Sigmoid colon (tissue), 7 donors: ENCODE measurements at places on chromosomes 12 and 14.

GRCh38 chr14:60951776-60952435 is 29.0 kb downstream of the TRMT5 start:
- H3K4me3 ChIP-seq = no peak overlapping the region
- no peak for DNase-seq
- H3K36me3 ChIP-seq = no peaks in the 10 kb centered on the region
- H3K27ac ChIP-seq = no peak overlapping the region
- H3K27me3 ChIP-seq = no peaks in the 10 kb centered on the region

- no peaks in the 10 kb centered on the region for H3K36me3 ChIP-seq
- H3K4me1 ChIP-seq = peaks cover 16% of the 10 kb centered on the region
These were observed 4.6 kb downstream of the TEAD4 start for GRCh38 chr12:2963760-2964292.

GRCh38 chr12:62158461-62159360 is 101.5 kb upstream of the USP15 start:
- no peak overlapping the region for H3K27ac ChIP-seq
- DNase-seq = no peak
- H3K4me1 ChIP-seq = no peaks in the 10 kb centered on the region
- no peaks in the 10 kb centered on the region for H3K36me3 ChIP-seq
- H3K27me3 ChIP-seq = no peaks in the 10 kb centered on the region

GRCh38 chr14:77181603-77182437 is at the start of gene TMEM63C:
Gene TMEM63C, plus strand, starts transcription at chr14:77181798. Its CDS starts 37,016 bp downstream, at chr14:77218814.
- no peak for DNase-seq
- no peaks in the 10 kb centered on the region for H3K36me3 ChIP-seq
- H3K4me3 ChIP-seq = peak within 1 kb of the TSS; percentile 35
- H3K27me3 ChIP-seq = peaks cover 28% of the 10 kb centered on the region
- no peak within 1 kb of the TSS for H3K27ac ChIP-seq
- peaks cover 12% of the 10 kb centered on the region for H3K4me1 ChIP-seq

GRCh38 chr12:30795410-30796312 is 40.9 kb upstream of the CAPRIN2 start:
- H3K4me3 ChIP-seq = peak overlapping the region; percentile 58
- peak overlapping the region; percentile 2 for H3K27ac ChIP-seq
- H3K36me3 ChIP-seq = no peaks in the 10 kb centered on the region

GRCh38 chr12:30882706-30883105 is 43.8 kb upstream of the TSPAN11 start:
- DNase-seq = no peak
- no peak overlapping the region for H3K4me3 ChIP-seq
- no peaks in the 10 kb centered on the region for H3K4me1 ChIP-seq
- no peak overlapping the region for H3K27ac ChIP-seq
- H3K36me3 ChIP-seq = no peaks in the 10 kb centered on the region

DNA sequence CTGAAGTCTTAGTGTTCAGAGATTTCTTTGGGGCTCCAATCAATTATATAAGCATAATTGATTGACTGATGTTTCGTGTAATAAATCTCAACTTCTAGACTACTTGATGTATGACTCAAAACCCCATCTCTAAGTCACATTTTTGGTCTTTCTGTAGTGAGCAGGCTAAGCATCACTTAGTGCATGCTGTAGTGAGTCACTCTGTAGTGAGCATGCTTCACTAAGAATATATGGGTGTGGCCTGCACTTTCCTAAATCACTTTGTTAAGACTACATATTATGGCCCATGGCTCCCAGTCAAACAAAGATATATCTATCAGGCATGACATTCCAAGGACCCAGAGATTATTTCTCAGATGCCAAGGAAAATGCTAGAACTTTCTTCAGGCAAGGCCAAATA is 909.4 kb upstream of the LRFN5 start:
- no peaks in the 10 kb centered on the region for H3K27me3 ChIP-seq
- no peak for DNase-seq
- H3K4me3 ChIP-seq = no peak overlapping the region
- no peaks in the 10 kb centered on the region for H3K36me3 ChIP-seq
- no peak overlapping the region for H3K27ac ChIP-seq

DNA sequence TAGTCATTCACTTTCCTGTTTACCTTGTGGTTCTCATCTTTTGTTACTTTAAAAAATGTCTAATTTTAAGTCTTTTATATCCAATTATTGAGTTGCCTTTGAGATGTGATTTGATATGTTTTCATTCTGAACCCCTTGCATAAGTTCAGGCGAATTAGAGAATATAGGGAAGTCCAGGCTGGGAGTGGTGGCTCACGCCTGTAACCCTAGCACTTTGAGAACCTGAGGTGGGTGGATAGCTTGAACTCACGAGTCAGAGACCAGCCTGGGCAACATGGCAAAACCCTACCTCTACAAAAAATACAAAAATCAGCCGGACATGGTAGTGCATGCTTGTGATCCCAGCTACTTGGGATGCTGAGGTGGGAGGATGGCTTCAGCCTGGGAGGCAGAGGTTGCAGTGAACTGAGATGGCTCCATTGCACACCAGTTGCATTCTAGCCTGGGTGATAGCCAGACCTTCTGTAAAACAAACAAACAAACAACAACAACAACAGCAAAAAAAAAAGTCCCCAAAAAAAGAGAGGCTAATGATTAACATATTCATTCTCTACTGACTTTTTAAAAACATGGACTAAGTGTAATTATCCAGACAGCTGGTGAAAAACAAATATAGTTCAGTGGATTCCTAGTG is 451.1 kb upstream of the RGS6 start:
- DNase-seq = no peak
- H3K27me3 ChIP-seq = no peaks in the 10 kb centered on the region
- H3K4me3 ChIP-seq = no peak overlapping the region
- H3K4me1 ChIP-seq = peaks cover 2% of the 10 kb centered on the region
- no peaks in the 10 kb centered on the region for H3K36me3 ChIP-seq
- H3K27ac ChIP-seq = no peak overlapping the region

DNA sequence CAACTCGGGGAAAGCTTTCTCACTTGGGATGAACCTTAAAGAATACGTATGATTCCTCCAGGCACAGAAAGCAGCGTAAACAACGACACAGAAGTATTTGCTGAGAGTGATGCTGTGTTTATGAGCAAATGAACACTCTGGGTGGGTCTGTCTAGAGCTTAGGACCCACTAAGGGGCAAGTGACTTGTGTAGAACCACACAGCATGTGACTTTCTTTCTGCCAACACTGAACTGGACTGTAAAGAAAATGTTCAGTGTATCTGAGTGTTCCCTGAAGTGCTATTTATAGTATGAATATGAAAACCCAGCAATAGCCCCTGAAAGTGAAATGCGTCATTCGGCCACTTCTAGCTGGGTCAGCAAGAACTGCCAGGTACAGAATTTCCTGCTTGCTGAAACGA is 78.5 kb downstream of the ST8SIA1 start:
- H3K27ac ChIP-seq = peak overlapping the region; percentile 67
- no peak for DNase-seq
- H3K27me3 ChIP-seq = no peaks in the 10 kb centered on the region
- H3K36me3 ChIP-seq = no peaks in the 10 kb centered on the region
- no peak overlapping the region for H3K4me3 ChIP-seq
- peaks cover 26% of the 10 kb centered on the region for H3K4me1 ChIP-seq

- H3K27me3 ChIP-seq = no peaks in the 10 kb centered on the region
- H3K4me1 ChIP-seq = peaks cover 59% of the 10 kb centered on the region
- H3K4me3 ChIP-seq = no peak overlapping the region
- H3K36me3 ChIP-seq = no peaks in the 10 kb centered on the region
- peak overlapping the region; percentile 64 for H3K27ac ChIP-seq
These were observed 1.6 kb downstream of the SLC48A1 start for GRCh38 chr12:47774663-47775062.

DNA sequence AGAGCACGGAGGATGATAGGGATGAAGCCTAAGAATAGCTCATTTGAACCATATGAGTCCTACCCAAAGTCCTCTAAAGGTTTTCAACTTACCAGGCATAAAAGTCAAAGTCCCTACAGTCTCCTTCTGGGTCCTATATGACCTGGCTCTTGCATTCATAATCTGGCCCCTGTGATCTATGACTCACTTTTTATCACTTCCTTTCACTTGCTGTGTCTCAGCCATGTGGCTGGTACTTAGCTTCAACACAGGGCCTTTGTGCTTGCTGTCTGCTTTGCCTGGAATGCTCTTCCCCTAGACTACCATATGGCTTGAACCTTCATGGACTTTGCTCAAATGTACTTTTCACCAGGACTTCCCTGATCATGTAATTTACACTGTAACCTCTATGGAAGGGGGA is 137.6 kb upstream of the TMTC1 start:
- H3K4me3 ChIP-seq = no peak overlapping the region
- H3K27me3 ChIP-seq = no peaks in the 10 kb centered on the region
- H3K36me3 ChIP-seq = no peaks in the 10 kb centered on the region
- DNase-seq = no peak

DNA sequence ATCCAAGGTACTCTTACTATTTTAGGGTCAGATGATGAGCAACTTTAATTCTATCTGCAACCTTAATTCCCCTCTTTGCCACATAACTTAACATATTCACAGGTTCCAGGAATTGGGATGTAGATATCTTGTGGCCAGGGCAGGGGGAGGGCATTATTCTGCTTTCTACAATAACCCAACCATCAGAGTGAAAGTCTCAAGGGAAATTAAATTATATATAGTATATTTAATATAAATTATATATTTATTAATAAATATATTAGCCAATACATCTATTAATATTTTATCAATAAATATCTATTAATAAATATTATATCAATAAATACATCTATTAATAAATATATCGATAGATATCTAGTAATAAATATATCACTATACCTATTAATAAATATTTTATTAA is 11.7 kb upstream of the RAB21 start:
- no peak overlapping the region for H3K4me3 ChIP-seq
- no peak overlapping the region for H3K27ac ChIP-seq
- H3K36me3 ChIP-seq = no peaks in the 10 kb centered on the region
- DNase-seq = no peak

GRCh38 chr14:89889626-89890025 is 64.9 kb downstream of the EFCAB11 start:
- DNase-seq = no peak
- H3K27me3 ChIP-seq = no peaks in the 10 kb centered on the region
- peaks cover 5% of the 10 kb centered on the region for H3K4me1 ChIP-seq
- no peaks in the 10 kb centered on the region for H3K36me3 ChIP-seq

- peaks cover 10% of the 10 kb centered on the region for H3K4me1 ChIP-seq
- H3K27me3 ChIP-seq = peaks cover 2% of the 10 kb centered on the region
- no peak for DNase-seq
- H3K27ac ChIP-seq = no peak overlapping the region
These were observed 177.9 kb upstream of the PRMT8 start for GRCh38 chr12:3313066-3313465.

DNA sequence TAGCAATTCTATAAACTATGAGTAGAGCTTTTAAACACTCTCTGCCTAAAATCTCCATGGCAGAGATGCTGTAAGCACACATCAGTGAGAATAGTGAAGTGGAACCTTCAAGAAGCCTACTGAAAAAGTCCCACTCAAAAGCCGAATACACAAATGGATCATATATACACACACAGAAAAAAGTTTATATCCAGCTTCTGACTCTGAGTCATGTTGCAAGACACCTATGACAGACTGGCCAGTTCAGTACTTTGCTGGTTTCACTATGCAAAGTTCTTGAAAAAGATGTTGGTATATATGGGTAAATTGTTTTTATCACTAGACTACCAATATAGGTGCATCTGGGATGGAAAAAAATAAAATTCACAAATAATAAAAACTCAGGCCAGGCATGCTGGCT is 126.1 kb downstream of the KCNK10 start:
- DNase-seq = no peak
- H3K36me3 ChIP-seq = no peaks in the 10 kb centered on the region

GRCh38 chr12:68458866-68459265 is 126.7 kb upstream of the MDM1 start:
- no peaks in the 10 kb centered on the region for H3K36me3 ChIP-seq
- no peak overlapping the region for H3K27ac ChIP-seq
- no peak for DNase-seq
- peaks cover 10% of the 10 kb centered on the region for H3K4me1 ChIP-seq
- H3K4me3 ChIP-seq = no peak overlapping the region

DNA sequence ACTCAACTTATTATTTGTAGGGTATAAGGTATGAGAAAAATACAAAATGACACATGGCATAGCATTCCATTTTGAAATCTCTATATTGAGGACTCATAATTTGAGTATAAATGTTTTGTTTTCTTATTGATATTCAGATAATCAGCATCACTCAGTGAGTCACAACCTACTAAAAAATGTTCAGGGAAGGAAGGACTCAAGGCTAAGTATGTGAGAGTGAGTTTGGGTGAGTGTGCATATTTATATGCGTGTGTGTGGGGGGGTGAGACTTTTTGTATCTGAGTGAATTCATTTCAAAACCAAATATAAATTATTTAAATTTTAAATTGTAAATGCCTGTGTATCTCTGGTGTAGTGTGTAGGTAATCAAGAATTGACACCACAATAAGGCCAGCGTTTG is 87.8 kb upstream of the PRKD1 start:
- H3K27me3 ChIP-seq = no peaks in the 10 kb centered on the region
- no peaks in the 10 kb centered on the region for H3K36me3 ChIP-seq
- no peak for DNase-seq
- H3K27ac ChIP-seq = no peak overlapping the region
- no peak overlapping the region for H3K4me3 ChIP-seq

DNA sequence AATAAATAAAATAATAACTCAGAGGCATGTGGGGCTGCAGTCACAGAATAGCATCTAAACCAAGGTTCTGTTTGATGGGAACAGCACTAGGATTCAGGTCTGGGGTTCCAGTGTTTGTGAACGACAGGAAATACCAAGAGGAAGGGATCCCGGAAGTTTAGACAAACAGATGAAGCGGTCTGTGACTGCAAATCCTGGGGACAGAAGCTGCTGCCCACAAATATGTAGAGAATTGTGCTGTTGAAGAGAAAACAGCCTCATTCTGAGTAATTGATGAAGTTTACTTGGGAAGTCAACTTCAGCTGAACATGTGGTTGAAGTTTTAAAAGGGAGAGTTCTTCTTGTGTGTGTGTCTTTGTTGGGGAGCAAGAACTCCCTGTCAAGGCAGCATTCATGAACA is 98.4 kb upstream of the TBX5 start:
- no peaks in the 10 kb centered on the region for H3K4me1 ChIP-seq
- peaks cover 64% of the 10 kb centered on the region for H3K27me3 ChIP-seq
- H3K36me3 ChIP-seq = no peaks in the 10 kb centered on the region
- DNase-seq = no peak

DNA sequence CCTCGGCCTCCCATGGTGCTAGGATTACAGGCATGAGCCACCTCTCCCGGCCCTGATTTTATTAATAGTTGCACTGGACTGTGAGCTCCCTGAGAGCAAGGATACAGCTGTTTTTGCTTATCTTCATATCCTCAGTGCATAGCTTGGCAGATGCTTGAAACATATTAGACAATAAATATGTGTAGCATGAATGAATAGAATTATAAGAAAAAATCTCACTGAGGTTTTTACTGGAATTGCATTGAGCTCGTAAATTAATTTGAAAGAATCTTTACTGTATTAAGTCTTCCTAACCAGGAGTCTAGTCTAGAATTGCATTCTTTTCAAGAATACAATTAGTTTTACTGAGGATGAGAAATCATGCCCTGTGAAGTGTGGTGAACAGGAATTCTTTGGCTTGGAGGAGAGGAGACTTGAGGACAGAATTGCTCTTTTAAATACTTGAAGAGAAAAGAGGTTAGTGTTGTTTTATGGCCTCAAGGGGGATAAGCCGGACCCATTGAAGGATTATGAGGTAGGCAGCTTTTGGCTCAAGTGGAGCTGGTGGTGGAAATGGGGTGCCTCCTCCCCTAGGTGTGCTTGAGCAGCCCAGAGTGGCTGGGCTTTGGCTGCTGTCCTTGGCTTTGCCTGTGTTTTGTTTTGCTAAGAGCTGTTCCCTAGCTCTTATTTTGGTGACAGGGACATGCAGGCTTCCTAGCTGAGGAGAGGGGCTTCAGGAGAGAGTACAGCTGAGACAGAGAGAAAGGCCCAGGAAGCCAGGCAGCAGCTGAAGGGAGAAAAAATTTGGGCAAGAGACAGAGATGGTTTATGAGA is 34.0 kb downstream of the PLEKHD1 start:
- H3K27ac ChIP-seq = no peak overlapping the region
- no peaks in the 10 kb centered on the region for H3K36me3 ChIP-seq
- DNase-seq = no peak
- no peaks in the 10 kb centered on the region for H3K4me1 ChIP-seq
- H3K27me3 ChIP-seq = no peaks in the 10 kb centered on the region
